Stimulated activated CD8-positive, alpha-beta memory T cell treated with anti-CD3 and anti-CD28 coated beads, Interleukin-15, amount 100 ng/mL, for 4 hours (primary cell): ENCODE measurements at places on chromosomes 7 and 10.

GRCh38 chr7:55526770-55527169 lies 45.5 kb downstream of the VOPP1 start:
- no peak for DNase-seq

GRCh38 chr7:135697276-135698049 lies 30.5 kb downstream of the SLC13A4 start:
- DNase-seq, result no peak

GRCh38 chr7:20340839-20341238 lies 10.1 kb downstream of the ITGB8 start:
- no peak for DNase-seq

GRCh38 chr10:119343011-119343601 lies 135.7 kb downstream of the GRK5 start:
- DNase-seq, result no peak

DNA sequence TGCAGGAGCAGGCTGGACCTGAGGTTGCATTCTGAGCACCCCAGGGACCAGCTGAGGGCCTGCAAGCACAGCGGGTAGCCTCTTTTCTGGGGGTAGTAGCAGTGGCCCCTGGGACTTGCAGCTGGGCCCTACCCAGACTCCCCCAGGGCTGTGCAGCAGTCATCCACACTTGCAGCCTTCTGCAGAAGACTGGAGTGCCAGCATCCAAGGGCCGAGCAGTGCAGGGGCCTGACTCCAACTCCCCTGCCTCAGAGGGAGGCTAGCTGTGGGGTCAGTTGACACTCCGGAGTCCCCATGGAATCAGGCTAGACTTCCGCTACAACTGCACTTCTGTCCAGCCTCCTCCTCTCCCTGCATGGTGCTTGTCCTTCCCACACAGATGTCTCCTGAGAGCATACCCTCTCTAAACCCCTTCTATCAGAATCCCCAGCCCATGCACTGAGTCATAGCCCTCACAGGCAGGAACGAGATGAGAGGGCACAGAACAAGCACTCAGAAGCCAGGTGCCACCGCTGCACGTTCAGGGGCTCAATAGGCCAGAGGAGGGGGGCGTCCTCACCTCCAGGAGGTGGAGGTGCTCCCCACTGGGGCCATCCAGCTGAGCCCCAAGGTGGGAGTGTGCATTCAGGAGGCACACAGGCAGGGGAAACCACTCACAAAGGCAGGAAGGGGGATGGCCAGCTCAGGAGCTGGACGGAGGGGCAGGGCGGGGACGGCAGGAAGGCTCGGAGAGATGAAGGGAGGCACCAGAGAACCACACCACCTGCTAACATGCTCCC lies 7.5 kb downstream of the RASGEF1A start:
- no peak for DNase-seq

DNA sequence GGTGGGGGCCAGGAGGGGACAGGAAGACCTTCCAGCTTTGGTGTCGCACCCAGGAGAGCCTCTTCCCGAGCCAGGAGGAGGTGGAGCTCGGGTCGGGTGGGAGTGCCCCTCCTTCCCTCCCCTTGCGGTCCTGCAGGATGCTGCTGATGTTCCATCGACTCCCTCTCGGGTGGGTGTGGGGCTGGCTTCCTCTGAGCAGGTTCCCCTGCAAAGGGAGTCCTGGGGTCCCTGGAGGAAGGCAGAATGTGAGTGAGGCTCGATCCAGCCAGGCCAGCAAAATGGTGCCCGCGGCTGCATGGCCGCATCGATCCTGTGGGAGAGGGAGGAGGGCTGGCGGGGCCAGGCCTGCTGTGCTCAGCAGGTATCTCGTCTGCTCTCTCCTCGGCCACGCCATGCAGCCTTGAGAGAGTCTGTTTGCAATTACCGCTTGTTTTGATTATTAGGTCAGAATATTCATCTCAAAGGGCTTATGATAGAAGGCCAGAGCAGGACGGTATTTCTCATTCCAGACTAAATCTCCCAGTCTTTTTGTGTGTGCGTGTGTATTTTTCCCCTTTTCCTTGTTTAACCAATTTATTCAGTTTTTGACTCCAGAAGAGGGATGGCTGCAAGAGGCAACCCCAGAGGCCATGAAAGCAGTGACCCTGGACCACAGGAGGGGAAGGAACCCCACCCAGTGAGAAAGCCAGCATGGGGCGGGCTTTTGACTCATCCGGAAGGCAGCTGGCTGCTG lies 137.3 kb upstream of the ZMIZ1 start:
- no peak for DNase-seq

- no peak for DNase-seq
Measured at GRCh38 chr7:50651271-50651989, 86.2 kb upstream of the DDC start.

- no peak for DNase-seq
Measured at GRCh38 chr7:90081621-90082020, 72.6 kb upstream of the STEAP1 start.

- DNase-seq, result no peak
Measured at GRCh38 chr10:119263951-119264617, 56.7 kb downstream of the GRK5 start.

DNA sequence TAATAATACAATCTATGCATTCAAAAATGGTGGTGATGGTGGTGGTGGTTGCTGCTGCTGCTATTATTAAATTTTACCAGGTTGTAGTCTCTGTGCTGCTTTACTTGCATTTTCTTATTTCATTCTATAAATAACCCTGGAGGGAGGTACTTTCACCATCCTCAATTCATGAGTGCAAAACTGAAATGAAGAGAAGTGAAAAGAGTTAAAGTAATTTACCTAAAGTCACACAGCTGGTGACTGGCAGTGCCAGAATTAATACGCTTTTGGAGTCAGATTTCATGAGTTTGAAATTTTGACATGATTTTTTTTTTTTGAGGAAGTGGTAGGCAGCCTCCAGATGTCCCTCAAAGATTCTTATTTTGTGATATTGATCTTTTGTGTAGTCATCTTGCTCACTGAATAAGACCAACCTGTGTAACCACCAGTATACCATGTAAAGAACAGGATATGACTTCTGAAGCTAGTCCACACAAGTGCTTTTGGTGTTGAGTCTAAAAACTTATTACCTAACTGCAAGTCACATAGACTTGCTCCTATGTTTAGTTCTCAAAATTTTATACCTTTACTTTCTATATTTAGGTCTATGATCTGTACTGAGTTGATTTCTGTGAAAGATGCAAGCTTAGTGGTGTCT lies 218.8 kb downstream of the ZWINT start:
- DNase-seq, result no peak

GRCh38 chr10:26781797-26782196 lies 79.0 kb downstream of the ABI1 start:
- no peak for DNase-seq

GRCh38 chr7:66666313-66666952 lies 37.8 kb downstream of the KCTD7 start:
- no peak for DNase-seq

- no peak for DNase-seq
Measured at GRCh38 chr10:61567729-61568128, 95.0 kb upstream of the CABCOCO1 start.

GRCh38 chr7:11748884-11749283 lies 83.1 kb downstream of the THSD7A start:
- DNase-seq, result no peak

GRCh38 chr10:77082601-77083252 lies 554.9 kb downstream of the KCNMA1 start:
- no peak for DNase-seq

DNA sequence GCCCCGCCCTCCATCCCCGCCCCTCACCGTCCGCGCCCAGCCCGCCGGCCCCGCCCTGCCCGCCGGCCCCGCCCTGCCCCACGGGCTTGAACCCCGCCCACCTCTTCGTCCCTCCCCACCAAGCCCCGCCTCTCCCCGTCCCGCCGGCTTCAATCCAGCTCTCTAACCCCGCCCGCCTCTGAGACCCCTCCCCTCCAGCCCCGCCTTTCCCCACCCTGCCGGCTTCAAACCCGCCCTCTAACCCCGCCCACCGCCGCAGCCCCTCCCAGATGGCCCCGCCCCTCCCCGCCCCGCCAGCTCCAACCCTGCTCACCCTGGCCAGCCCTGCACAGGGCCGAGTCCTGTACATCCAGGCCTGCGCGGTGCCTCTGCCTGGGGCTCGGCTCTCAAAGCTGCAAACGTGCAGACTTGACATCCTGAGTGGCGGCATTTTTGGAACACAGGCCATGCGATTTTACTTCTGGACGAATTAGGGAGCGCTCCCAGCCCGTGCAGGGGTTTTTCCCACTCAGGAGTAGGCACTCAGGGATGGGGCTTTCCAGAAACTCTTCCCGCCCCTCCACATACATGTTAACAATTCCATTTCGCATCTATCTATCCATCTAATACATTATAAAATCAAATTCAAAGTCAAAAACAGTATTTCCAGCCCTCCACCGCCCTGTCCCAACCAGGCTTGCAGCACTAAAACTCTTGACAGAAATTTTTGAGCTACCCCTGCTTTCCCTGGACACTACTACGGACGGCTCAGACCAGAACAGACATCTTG lies 477 bp upstream of the NMT2 start:
- peak; percentile 91 for DNase-seq

DNA sequence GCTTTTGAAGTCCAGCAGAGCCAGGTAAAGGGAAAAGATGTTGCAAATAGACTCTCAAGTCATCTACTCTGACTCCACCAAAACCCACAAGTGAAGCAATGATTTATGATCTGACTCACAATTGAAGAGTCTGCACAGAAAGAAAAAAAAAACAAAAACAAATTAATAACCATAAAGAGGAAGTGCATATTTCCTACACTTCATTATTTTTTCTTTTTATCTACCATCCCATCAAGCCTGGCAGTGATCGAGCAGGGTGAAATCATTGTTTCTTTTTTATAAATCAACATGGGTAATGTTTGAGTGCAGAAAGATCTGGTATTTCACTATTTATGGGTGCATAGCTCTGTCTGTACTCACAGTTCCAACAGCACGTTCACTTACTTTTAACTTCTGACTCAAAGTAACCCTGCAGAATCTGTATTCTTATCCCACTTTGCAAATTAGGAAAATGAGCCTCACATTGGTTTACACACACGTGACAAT lies 829.0 kb downstream of the TNS3 start:
- DNase-seq, result no peak

- no peak for DNase-seq
Measured at GRCh38 chr10:129372172-129372571, 94.9 kb upstream of the MGMT start.

- DNase-seq, result no peak
Measured at GRCh38 chr10:119608316-119609155, 11.8 kb upstream of the TIAL1 start.

GRCh38 chr7:153447011-153447410 lies 605.2 kb upstream of the DPP6 start:
- DNase-seq, result no peak

- no peak for DNase-seq
Measured at GRCh38 chr10:12724807-12725579, 276.5 kb downstream of the CCDC3 start.

DNA sequence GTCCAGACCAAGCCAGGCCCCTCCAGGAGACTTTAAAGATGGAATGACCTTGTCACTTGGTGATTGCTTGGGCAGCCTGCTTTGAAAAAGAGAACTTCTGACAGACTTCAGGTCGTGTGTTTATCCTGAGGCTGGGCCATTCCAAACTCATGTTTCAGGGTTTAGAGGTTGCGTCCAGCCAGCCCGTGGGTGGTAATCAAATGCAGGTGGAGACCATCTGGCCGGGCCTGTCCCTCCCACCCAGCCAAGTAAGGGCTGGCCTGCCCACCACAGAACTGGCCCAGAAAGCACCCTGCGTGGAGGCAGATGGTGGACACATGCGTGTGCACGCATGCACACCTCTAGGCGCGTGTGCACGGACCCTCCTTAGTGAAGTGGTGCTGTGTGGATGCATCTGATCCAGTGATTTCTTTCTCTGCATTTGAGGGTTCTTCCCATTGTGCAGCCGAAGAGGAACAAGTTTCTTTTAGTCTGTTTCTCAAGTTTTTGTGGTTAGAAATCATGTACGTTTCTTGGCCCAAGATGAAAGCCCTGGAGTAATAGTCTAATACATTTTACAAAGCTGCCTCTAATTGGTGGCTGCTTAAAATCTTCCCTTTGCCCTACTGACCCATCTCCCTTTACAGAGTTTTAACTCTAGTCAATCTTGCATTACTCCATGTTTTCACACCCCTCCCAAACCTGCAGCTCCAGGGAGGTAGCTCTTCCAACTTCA lies 43.0 kb downstream of the SUFU start:
- DNase-seq, result no peak

DNA sequence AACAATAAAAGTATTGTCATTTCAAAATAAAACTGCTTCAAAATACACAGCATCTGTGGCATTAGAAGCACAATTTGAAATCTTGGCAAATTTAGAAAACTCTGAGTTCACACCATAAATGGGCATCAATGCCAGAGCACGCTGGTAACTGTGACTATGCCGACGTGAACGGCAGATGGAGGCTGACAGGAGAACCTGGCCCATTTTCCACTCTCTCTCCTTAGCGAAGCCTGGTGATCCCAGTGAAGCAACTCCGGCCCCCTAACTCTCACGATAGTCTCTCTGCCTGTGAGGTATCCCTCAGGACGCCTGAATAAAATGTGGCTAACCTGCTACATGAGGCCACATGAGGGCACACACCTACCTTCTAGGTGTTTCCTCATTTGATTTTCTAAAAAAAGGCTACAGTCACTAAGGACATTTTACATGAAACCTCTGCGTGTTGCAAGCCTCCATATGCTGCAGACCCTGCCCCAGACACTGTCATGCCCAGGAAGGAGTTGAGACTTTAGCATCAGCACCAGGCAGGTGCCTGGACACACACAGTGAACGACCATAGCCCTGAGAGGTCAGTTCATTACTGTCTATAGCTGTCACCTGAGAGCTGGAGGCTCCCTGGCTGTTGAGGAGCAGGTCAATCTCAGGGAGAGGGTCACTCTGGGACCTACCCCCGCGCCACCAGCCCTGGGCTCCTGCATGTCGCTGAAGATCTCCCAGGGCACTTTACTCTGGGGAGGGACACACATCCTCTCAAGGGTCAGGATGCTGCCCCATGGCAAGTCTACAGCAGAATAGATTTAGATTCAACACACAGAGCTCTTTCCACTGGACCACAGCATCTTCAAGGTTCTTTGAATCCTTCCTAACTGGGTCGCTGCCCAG lies 62.9 kb upstream of the CAMK2B start:
- no peak for DNase-seq

DNA sequence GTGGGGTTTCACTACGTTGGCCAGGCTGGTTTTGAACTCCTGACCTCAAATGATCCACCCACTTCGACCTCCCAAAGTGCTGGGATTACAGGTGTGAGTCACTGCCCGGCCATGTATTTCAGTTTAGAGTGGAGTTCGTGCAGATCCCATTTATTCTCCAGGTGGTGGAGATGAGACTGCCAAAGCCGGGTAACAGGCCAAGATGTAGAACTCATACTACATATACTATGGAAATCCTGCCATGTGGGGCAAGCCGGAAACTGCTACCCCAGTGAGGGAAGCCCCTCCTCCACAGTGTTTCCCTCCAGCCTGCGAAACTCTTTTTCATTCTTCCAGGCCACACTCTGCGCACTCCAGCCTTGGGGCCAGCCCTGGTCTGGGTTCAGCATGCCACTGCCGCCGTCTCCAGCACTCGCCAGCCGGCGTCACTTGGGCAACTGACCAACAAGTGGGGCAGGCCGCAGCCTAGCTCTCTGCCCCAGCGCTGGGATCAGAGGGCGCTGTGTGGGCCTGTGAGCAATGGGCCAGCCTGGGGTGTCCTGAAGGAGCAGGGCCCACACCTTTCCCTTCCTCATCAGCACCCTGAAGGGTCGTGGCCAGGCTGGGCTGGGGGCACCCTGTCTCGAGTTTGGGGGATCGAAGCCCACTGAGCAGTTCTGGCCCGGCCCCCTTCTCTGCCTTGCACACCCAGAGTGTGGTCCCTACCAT lies 122.0 kb downstream of the TRRAP start:
- DNase-seq, result no peak
